ENCODE measurements at places on chromosomes 3 and 15. TPM values are rescaled to one million over a fixed set of nuclear protein-coding genes. Genes with fewer than 3 reads are reported as not detected.

GRCh38 chr15:42144841-42145375, 11.5 kb downstream of the PLA2G4F start:
- DNase-seq, result no peak

- peak; percentile 94 for DNase-seq
Observed at GRCh38 chr15:73950831-73951561, 24.7 kb downstream of the LOXL1 start.

DNA sequence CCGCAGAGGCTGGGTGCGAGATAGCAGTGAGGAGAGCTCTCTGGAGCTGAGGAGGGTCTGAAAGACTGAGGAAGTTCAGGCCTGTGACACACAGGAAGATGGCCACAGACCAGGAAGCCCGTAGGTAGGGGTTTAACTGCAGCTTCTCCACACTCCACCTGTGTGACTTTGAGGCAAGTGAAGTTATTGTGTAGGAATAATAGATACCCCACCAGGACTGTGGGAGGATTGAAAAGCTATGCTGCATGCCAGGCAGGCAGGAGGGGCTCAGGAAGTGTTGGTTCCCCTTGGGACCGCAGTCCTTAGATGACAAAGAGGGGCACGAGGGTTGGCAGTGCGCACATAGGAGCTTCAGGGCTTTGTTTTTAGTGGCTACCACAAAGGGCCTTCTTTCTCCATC, 50.9 kb downstream of the MAGEF1 start:
- no peak for DNase-seq

Gene IL17RD
- 12.2 TPM for polyA plus RNA-seq

Gene PRSS50
- 1.2 TPM for polyA plus RNA-seq

All from right lung (tissue), 10 donors.